Caudate nucleus (tissue), 63 donors: ENCODE measurements at places on chromosomes 16 and 17.
A peak's percentile ranks its signal among the peaks of the same experiment; 100 is the strongest.

- DNase-seq, result no peak
Observed at GRCh38 chr16:84899414-84899813, 79.6 kb downstream of the CRISPLD2 start.

DNA sequence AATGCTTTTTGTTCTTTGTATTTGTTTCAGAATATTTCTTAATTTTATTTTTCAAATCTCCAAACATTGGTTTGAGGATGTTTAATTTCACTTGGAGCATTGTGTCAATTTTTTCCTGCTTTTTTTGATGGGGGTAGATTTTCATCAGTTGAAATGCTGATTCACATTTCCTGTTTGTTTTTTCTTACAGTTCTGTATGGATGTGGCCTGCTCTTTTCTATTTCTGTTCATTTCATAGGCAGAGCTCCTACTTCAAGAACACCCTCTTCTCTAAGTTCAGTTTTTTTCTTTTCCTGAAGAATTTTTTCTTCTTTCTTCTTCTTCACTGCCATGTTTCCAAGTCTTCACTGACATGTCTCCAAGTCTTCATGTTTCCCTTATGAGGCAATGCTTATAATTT lies 8.8 kb downstream of the MBTD1 start:
- no peak for DNase-seq

GRCh38 chr16:81004646-81005353 lies 1.9 kb downstream of the CMC2 start:
- DNase-seq, result no peak

- DNase-seq, result no peak
Observed at GRCh38 chr17:81125573-81126081, 39.7 kb upstream of the PVALEF start.

- DNase-seq, result no peak
Observed at GRCh38 chr17:66952031-66952524, 12.4 kb upstream of the CACNG4 start.

GRCh38 chr16:87006021-87006420 lies 311.2 kb downstream of the C16orf95 start:
- DNase-seq, result no peak

DNA sequence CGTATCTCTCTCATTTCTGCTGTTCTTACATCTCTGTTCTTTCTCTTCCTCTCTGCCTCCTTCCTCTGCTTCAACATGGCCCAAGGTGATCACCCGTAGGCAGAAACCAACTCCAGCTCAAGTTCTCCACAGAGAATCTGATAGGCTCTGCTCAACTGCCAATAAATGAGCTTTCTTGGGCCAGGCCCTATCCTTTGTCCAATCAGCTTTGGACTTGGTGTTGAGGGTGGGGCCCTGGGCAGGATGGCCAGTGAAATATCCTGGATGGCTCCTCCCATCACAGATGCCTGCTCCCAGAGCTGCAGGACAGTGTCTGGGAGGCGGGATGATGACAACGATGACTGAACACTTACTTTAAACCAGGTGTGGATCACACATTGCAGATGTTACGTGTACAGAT lies 17.4 kb upstream of the BRD7 start:
- DNase-seq, result no peak

DNA sequence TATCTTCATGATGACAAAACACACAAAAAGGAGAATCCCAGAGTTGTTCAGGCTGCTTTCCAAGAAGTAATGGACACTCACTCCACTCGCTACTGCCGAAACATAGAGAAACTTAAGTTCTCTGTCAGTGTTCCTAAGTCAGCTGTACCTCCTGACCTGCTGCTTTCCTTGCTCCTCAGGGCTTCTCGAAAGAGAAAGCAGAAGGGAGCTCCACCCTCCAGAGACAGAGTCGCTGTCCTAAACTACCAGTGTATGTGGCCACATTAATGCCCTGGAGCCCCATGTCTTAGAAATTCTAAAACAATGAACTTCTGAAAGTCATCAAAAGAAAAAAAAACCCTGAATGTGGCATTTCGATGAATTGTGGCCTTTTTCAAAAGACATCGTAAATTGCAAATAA lies 390.8 kb upstream of the MON1B start:
- no peak for DNase-seq

DNA sequence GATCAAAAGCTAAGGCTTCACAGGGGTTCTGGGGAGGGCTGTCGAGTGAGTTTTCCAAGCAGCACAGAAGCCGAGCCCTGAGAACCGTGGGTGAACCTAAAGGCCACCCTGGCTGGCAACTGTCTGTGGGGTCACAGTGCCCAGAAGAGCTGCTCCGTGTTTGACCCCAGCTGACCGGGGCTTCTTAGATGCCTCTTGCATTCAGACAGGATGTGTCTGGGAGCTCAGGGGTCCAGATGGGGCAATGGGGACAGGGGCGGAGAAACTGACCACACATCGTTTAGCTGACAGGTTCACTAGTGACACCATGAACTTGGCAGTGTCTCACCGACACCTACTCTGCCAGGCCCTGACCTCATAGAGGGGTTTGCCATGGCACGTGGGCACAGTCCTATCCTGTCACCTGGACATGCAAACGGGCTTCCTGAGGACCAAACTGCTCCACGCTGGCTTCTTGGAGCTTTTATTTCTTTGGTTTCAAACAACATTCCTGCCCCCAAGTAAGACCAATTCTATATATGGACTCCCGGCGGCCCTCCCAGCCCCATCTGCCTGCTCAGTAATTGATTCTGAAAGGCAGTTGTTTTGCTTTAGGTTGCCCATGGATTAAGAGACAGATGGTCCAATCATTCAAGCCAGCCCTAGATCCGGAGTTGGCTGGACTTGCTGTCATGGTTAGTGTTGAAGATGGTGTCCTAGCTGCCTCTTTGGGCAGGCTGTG lies 22.2 kb downstream of the WSCD1 start:
- no peak for DNase-seq

DNA sequence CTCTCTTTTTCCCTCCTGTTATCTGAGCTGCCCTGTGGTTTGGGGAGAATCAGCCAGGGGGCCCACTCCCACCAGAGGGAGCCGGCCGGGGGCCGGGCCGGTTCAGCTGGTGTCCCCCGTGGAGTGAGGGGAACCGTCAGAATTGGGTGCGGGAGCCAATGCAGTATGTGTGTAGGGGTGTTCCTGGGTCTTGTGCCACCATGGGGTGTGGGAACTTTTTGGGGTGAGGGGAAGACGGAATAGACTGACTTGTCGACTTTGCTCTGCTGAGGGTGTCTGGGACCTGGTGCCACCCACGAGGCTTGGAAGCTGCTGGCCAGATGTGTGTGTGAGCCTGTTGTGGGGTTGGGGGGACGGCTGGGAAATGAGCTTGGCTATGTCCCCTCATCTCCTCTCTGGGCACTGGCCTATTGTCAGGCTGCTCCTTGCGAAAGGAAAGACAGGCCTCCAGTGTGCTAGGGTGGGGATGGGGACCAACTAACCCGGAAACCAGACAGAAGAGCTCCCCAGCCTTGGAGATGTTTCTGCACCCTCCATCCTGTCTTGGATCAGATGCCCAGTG lies 9.9 kb downstream of the RARA start:
- no peak for DNase-seq

- DNase-seq, result no peak
Observed at GRCh38 chr17:48641541-48642058, 15.4 kb upstream of the HOXB9 start.

DNA sequence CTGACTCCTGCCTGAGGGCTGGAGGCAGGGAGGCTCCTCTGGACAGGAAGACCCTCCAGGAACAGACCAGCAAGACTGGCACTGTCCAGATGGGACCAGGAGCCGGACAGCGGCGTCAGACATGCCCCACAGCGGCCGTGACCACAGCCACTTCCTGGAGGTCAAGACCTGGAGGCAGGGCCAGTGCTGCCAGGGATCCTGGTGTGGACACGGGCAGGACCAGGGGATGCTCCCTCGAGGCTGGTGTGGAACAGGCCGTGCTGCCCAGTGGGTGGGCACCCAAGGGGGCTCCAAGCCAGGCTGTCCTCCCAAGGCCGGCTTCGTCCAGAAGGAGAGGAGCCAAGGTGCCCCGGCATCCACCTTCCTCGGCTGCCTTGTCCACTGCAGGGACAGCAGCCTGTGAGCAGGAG lies 4.5 kb upstream of the CCDC57 start:
- no peak for DNase-seq

- no peak for DNase-seq
Observed at GRCh38 chr16:86833136-86833535, 254.8 kb downstream of the FOXL1 start.

DNA sequence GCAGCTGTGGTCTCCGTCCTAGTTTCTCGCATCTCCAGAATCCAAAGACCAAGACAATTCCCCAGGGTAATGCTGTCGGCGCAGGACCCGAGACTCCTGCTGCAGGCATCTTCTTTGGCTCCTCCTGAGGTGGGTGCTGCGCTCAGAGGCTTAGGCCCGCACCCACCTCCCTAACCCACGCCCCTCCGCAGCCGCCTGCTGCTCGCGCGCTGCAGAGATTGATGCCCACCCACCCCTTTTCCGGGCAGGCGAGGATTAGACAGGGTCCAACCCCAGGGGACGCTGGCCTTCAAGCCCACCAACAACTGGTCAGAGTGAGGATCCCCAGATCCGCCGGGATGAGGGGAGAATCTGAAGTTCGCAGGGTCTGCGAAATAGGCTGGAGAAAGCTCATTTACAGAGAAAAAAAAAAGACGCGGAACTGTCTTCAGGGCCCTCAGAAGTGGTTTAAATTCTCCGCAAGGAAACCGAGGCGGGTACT lies 27.9 kb downstream of the SLFN11 start:
- DNase-seq, result no peak

- DNase-seq, result no peak
Observed at GRCh38 chr17:50356418-50356817, 10.5 kb downstream of the XYLT2 start.

GRCh38 chr17:53409588-53409987 lies 413.1 kb upstream of the KIF2B start:
- DNase-seq, result no peak

- DNase-seq, result no peak
Observed at GRCh38 chr17:4833941-4834680, 971 bp downstream of the MINK1 start.

DNA sequence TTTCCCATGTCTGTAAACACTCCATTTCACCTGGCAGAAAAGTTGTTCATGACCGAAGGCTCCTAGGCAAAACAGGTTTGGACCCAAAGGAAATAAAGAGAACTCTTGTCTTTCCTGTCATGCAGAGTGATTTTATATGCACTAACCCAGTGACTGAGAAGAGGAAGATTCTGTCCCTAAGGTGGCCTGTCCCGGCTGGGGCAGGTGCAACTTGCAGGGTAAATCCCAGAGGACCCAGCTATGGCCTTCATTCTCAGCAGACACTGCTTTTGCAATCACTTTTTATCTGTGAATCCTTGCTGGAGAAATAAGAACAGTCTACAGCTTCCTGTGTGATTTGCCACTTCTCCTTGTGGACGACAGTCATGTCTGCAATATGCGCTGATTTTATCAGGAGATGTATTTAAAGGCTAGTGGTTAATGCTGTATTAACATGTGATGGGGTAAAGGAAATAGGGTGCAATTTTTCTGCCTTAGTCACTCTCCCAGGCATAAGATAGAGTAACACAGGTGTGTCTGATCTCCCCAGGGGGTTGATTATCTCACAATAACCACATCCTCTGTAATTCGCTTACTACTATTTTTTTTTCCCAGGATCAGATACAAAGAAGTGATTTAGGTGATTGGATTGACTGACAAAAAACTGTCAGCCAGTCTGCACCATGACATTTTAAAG lies 696.8 kb upstream of the SOX9 start:
- DNase-seq, result no peak

GRCh38 chr17:1758807-1759206 lies 3.1 kb upstream of the SERPINF1 start:
- no peak for DNase-seq

DNA sequence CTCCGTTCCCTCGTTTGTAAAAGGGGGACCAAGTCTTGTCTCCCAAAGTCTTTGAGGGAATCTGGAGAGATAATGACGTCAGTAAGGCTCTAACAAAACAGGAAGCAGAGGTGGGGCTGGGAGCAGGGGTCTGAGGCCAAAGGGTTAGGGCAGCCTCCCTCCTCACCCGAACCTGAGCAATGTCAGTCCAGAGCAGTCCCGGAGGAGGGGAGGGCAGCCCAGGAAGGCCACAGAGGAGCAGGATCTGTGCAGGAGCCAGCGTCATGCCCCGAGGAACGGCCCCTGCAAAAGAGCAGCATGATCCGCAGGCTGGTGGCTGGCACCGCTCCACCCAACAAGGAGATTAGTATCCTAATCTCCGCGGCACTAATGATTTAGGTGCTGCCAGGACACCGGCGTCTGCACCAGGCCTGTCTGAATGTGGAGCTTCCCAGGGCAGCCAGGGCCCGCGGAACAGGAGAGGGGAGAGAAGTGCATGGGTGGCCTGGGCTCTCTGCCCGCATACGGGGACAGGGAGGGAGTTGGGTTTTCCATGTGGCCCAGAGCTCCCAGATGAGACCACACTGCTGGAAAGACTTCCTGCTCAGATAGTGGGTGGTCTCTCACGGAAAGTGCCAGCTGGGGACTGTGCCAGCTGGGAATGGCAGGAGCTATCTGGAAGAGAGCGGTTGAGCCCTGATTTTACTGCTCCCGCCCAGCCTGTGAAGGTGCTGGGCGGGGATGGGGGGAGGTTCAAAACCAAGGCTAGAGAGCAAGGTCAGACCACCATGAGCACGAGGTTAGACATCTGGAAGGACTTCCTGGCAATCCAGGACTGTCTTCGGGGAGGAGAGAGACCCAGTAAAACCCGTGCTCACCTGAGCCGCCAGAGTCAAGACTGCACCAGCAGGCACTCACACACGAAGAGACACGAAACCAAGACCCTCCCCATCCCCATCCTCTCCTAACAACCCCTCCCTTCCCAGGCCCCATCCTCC lies 11.0 kb upstream of the KRT17 start:
- no peak for DNase-seq

- peak; percentile 37 for DNase-seq
Observed at GRCh38 chr16:89201439-89202377, 1.4 kb upstream of the SLC22A31 start.

GRCh38 chr16:66150698-66151482 lies 215.6 kb upstream of the CDH5 start:
- no peak for DNase-seq

DNA sequence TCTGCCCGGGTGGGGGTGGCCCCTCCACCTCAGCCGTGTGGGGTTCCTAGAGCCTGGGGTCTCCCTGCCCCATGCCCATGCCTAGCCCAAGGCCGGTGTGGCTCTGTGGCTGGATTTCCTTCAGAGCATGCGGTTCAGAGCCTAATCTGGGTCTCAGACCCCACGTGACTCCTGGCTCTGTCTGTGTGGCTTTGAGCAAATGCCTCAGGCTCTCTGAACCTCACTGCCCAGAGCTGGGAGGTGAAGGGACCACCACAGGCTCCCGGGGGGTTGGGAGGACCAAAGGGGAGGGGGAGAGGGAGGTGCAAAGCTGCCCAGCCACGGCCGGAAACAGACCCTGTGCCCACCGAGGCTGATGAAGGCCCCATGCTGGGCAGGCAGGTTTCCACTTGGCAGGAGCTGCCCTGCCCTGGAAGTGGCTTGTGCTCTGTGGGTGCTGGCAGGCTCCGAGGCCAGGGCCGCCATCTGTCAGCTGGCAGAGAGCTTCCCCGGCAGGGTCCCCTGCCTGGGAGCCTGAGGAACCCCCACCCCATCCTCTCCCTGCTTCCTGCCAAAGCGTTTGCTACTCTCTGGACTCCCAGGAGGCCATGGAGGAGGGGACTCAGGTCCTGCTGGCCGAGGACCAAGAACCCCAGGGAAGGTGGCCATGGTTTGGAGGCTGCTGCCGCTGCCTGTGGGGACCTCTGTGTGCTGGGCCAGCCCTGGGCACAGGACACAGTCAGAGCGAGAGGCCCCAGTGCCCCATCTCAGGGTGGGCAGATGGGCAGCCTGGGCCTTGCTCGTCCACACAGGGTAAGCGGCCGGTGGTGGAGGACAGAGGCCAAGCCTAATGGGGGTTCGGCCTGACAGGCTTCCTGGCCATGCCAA lies 4.0 kb downstream of the CDH15 start:
- DNase-seq, result no peak

GRCh38 chr17:9878786-9879525 lies 26.1 kb downstream of the RCVRN start:
- DNase-seq, result no peak

- DNase-seq, result no peak
Observed at GRCh38 chr16:46857368-46857945, 26.5 kb upstream of the C16orf87 start.
